T follicular helper cell (primary cell): ENCODE measurements at places on chromosomes 12 and 14.

GRCh38 chr12:46486588-46486987, 114.0 kb upstream of the SLC38A2 start:
- DNase-seq: no peak

DNA sequence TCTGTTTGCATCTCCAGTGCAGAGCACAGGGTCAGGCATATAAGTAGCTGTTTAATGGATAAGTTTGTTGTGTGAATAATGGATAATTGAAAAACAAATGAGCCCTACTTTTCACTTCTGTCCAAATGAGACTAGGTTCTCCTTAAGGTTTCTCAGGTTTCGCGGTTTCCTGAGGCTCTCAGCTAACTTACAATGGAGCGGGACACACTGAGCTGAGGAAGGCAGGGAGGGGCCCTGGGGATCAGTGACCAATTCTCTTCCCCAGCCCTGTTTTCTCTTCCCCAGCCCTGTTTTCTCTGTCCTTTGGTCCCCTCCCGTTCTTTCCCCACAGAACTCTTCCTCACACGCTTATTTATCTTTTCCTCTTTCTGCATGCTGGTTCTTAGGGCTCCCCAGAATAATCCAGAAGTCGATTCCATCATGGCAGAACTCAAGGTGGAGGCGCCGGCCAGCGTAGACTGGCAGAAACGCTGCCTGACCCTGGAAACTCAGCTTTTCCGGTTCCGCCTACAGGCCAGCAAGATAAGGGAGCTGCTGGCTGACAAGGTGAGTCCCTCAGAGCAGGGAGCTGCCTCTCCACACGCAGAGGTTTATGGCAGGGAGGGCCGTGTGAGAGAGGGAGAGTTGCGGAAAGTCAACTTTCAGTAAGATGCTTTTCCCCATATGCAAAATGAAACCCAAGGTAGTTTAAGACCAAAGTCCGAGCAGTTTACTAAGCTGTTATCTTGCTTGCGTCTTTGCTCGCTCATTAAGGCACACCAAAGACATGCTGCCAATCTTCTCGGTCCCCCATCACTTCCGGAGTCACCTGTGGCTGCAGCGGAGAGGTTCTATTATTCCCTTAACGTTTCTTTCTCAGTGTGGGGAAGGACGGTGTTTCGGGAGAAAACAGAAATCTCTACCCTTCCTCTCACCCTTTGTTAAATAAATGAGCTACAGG, 8.6 kb downstream of the PLEKHH1 start:
- DNase-seq: no peak

- DNase-seq: no peak
Observed at GRCh38 chr12:16385782-16386646, 38.6 kb downstream of the MGST1 start.

GRCh38 chr14:32587461-32587860, 258.4 kb downstream of the AKAP6 start:
- DNase-seq: no peak

DNA sequence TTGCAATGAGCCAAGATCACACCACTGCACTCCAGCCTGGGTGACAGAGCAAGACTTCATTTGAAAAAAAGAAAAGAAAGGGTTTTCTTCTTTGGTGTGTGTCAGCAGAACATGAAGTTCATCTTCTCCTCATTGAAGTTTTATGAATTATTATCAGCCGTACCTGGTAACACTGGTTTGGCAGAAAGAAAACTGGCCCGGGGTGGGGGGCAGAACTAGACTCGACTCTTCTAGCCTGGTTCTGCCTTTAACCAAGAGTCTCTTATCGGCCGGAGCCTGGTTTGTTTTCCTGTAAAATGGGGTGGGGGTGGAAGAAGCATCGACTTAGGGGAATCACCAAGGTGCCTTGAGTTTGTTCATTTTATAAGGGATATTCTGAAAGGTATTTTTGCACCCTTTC, 64.1 kb downstream of the TECPR2 start:
- no peak for DNase-seq

GRCh38 chr12:123384318-123384993, 524 bp downstream of the KMT5A start:
- DNase-seq: no peak

GRCh38 chr14:31945074-31945613, 132.0 kb upstream of the ARHGAP5 start:
- DNase-seq: no peak

DNA sequence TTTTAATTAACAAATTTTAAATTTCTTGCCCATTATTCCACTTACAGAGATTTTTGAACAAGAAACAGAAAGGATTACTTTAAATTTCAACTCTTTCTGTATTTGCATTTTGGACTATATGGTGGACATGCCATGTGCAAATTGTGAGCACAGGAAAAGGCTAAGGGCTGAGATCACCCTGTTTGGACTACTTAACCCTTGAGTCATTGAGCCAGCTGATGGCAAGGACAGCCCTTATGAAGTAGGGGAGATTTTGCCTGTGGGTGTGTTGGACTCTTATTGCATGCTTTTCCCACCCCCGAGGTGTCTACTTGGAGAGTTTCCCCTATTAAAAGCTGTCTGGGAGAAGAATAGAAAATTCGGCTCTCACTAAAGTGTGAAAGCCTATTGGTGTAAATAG, 17.2 kb downstream of the DERA start:
- no peak for DNase-seq

GRCh38 chr12:96412431-96412830, 12.2 kb upstream of the CDK17 start:
- DNase-seq: no peak

DNA sequence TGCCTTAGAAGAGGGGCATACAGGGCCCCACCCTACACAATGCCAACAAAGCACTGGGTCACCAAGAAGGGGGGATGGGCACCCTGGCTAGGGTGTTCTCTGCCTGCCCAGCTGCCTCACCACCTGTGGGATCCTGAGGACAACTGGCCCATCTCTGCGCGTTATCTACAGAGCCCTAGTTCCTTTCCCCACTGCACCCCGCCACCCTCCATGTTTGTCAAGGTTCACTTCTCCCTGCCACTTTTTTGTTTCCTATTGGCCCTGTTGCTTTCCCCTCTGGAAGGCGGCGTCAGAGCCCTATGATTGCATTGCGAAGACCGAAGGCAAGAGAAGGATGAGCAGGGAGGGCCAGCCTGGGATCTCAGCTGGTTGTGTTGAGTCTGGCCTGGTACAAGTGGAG, 1.6 kb downstream of the SLC48A1 start:
- DNase-seq: no peak

- no peak for DNase-seq
Observed at GRCh38 chr14:33611405-33612196, 339.3 kb downstream of the EGLN3 start.

- DNase-seq: no peak
Observed at GRCh38 chr12:34625116-34625515, 602.8 kb downstream of the ALG10 start.

- no peak for DNase-seq
Observed at GRCh38 chr12:103442182-103442555, 53.6 kb downstream of the C12orf42 start.

- DNase-seq: no peak
Observed at GRCh38 chr12:132537836-132538662, 48.1 kb downstream of the FBRSL1 start.

DNA sequence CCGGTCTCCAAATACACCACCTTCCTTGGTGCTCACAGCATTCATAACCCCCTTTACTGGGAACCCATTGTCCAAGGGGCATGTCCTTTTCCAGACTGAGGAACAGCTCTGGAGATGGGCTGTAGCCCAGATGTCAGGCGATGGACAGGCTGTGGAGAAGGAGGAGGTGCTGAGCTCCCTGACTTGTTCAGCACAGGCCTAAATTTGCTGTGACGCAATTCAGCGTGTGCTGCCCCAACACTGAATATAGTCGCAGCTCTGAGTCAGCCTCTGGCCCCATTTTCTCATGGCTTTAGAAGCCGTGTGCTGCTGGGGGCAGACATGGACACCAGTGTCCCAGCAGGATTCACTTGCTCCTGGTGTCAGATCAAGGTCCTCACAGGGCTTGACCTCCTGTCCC, 269.1 kb downstream of the EMP1 start:
- no peak for DNase-seq

DNA sequence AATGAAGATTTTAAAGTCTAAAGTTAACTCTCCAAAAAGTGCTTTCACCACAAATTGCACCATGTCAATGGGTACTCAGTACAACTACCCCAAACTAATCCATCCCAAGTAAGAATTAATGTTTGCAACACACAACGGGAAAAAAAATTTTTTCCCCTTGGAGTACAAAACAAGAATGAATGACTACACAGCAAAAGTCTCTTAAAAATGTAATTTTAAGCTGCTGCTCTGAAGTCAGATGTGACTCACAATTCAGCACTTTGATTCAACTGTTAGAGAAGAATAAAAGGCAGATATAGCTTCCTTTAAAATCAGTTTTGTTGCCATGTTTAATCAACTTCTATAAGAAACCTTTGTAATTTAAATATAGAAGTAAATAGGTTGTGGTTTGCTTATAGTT, 42.5 kb upstream of the VPS33A start:
- no peak for DNase-seq

GRCh38 chr14:51395361-51395849, 155.4 kb downstream of the TMX1 start:
- DNase-seq: no peak

- DNase-seq: no peak
Observed at GRCh38 chr14:104734601-104734990, 10.6 kb downstream of the ADSS1 start.

DNA sequence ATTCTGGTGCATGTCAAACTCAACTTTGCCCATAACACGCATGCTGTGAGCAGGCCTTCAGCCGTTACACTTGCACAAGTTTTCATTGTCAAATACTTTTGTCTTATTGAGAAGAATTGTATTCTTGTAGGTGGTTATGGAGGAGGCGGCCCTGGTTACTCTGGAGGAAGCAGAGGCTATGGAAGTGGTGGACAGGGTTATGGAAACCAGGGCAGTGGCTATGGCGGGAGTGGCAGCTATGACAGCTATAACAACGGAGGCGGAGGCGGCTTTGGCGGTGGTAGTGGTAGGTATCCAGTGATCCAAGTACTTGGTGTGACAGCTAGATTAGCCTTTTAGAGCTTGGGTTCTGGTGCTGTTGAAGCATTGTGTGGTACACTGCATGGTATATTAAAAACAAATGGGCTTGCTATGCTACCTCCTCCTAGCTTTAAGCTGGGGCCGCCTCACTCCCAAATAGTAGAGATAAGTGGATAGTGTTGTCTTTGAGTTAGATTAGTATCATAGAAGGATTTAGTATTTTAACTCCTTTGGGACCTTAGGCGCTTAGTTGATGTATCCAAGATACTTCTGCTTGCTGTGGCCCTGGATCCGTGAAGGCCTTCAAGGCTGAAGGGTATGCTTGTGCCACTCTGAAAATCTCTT, 2.5 kb downstream of the HNRNPA1 start:
- DNase-seq: no peak

- no peak for DNase-seq
Observed at GRCh38 chr14:80955416-80955941, at the start of gene TSHR. TSS of gene TSHR (plus strand) at chr14:80955621. CDS start at chr14:80955681, 60 bp downstream.

GRCh38 chr12:129870796-129871195, 33.0 kb downstream of the TMEM132D start:
- DNase-seq: no peak

DNA sequence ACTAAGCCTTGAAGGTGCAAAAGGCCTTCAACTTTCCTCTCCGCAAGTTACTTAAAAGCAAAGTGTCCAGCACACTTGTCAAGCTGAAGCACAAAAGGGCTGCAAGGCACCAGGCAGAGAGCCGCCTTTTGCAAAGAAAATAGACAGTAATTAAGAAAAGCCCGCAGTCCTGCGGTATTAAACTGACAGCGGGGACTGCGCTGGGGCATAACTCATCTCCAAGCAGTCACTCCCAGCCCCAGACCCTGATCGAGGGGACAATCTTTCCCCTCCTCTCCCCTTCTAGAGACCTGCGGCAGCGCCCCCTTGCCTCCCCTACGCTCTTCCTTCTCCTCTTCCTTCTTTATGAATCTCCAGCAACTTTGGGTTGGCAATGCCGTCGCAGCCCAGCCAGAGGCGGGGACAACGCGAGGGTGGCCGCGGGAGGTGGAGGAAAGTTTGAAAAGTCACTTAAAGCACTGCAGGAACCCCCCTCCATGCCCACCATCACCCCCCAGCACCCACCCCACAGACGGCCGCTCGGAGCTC, 200.9 kb upstream of the CAND1 start:
- DNase-seq: no peak

GRCh38 chr12:26595806-26596205, 237.2 kb downstream of the ITPR2 start:
- no peak for DNase-seq

GRCh38 chr14:100309028-100309737, 2.9 kb upstream of the SLC25A29 start:
- DNase-seq: no peak

- no peak for DNase-seq
Observed at GRCh38 chr12:125684968-125685790, 619.9 kb downstream of the AACS start.

GRCh38 chr14:104714066-104714465, 10.0 kb upstream of the ADSS1 start:
- no peak for DNase-seq

DNA sequence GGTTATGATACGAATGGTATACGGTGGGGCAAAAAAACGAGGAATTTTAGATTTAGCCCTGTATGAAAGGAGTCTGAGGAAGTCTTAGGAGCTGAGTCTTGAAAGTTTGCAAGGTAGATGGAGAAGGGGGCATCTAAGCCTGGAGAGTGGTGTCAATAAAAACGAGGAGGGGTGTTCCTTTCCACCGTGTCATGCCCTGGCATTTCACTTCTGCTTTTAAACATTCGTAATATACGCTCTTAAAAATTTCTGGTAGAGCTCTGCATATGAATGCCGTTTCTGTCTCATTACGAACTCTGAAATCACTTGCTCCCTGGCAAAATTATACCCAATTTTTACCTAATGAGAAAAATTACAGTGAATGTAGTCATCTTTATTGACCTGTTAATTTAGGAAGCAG, 170.2 kb downstream of the ERC1 start:
- no peak for DNase-seq

- DNase-seq: no peak
Observed at GRCh38 chr14:50605766-50606165, 45.8 kb downstream of the ATL1 start.

DNA sequence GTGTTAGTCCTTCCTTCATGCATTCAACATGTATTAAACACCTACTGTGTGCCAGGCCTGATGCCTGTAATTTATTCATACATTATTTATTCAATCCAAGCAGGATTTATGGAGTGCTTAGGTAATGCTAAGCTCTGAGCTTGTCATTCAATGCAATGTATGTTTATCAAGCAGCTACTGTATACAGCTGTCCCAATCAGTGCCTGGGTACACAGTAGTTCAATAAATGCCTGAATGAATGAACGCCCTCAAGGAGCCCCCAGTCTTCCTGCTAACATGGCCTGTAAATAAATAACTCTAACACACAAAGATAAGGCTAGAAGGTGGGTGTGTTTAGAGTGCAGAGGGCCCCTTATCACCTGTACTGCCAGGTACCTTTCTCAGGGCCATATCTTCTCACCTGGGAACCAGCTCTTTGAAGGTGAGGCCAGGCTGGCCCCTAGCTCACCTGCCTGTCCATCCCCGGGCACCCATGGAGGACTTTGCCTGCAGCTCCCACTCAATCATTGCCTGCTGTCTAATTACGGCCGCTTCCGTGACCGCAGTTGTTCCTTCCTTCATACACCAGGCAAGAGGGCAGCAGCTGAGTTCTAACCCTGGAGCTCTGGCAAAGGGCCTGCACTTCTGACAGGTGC, 20.0 kb upstream of the KDM2B start:
- DNase-seq: no peak

- DNase-seq: no peak
Observed at GRCh38 chr12:104944252-104944651, 13.8 kb downstream of the SLC41A2 start.
